Body of pancreas (tissue), 4 donors: ENCODE measurements at places on chromosomes 3 and 15.

GRCh38 chr3:157581371-157581770, 78.2 kb upstream of the VEPH1 start:
- no peak for DNase-seq

- DNase-seq = no peak
Observed at GRCh38 chr3:190699776-190700175, 162.7 kb downstream of the GMNC start.

GRCh38 chr3:70822669-70823068, 510.2 kb upstream of the MDFIC2 start:
- DNase-seq = no peak

DNA sequence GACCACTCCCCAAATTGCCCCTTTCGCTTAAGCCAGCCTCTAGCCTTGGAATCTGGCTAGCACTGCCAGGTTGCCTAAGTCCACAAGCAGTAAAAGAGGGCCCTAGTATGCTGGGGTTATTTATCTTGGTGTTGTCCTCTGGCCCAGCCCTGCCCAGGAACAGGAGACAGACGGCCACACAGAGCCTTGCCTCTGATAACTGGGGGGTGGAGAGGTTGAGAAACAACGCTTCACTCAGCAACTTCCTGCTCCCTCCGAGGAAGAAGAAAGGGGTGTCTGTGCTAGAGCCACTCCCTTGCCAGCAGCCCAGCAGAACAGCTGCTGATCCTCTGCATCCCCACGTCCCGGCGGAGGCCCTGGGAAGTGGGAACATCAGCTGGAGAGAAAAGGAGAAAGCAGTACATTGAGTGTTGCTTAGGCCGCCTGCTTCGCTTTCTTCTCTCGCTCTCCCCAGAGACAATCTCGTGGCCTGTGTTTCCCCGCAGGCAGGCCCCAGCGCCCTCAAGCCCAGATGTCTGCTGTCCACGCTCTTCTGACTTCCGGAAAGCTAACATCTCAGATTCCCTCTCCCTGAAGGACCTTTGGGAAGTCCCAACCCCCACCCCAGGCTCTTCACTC, 22.6 kb upstream of the C3orf70 start:
- peak; percentile 22 for DNase-seq

- no peak for DNase-seq
Observed at GRCh38 chr3:30948426-30948825, 54.0 kb upstream of the GADL1 start.

DNA sequence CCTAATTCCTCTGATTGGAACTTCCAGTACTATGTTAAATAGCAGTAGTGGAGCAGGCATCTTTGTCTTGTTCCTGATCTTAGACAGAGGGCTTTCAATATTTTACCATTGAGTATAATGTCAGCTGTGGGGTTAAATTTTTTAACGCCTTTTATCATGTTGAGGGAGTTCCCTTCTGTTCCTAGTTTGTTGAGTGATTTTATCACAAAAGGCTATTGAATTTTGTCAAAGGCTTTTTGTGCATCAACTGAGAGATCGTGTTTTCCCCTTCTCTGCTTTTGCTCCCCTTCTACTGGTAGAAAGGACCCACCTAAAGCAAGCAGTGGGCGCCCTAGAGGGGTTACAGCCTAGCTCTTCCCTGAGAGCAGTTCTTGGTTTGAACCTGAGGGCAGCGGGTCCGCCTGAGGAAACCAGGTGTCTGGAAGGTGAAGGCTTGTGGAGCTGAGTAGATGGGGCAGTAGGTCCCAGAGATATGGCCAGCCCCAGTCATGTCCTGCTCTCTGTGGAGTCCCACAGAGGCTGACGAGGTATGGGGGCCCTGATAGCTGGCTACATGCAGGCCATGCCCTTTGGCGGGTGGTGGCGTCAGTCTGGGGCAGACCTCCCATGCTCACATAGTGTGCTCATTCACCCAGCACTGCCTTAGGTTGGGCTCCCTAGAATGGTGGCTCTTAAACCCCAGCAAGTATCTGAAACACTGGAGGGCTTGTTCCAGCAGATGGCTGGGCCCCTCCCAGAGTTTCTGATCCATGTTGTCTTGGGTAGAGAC, 11.3 kb downstream of the HDAC11 start:
- DNase-seq = no peak

DNA sequence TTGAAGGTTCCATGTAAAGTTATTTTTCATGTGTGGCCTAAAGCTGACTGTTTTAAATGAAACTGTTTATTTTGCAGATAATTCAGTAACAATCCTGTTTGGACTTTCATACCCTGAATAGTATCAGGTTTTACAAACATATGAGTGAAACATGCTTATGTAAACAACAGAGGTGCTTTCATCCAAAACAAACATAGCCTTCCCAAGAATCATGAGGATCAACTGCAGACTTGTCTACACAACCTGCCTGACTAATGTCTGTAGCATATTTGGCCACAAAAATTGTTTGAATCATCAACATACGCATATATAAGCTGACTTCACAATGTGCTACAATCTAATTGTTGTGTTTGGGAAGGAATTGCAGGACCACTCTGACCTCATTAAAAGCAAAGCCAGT, 190.4 kb downstream of the DIPK2A start:
- no peak for DNase-seq

DNA sequence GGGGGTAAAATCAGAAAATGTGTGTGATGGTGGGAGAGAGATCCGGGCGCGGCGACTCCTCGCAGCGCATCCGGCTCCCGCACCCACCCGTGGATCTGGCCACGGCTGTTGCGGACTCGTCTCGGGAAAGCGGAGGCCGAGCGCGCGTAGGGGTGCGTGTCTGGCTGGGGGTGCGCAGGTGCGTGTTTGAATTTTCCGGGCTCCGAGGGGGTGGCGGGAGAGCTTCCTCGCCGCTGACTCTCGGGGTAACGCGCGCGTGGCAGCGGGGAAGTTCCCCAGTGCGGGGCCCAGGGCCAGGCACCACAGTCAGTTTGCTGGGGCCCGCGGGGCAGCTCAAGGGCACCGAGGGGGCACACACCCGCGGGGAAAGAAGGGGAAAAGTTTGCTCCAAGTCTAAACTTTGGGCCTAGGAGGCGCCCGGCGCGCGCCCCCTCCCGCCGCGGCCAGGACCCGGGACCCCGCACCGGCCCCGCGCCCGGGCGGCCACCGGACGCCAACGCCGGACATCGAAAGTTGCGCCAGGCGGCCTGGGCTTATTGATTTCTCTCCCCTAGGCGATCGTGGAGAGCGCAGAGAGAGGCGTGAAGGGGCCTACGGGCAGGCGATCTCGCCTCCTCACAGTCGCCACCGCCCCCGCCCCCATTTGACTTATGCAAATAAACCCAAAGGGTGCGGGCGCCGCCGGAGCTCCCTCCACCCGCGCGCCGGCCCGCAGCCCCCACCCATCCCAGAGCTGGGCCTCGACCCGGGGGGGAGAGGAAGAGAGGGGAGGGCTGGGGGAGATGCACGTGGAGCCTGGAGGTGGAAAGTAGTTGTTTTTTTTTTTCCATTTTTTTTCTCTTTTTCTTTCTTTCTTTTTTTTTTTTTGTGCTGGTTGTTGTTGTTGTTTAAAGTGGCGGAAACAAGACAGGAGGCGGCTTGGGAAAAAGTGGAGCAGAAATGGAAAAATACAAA, 639 bp downstream of the FOXP1 start:
- DNase-seq = peak; percentile 85

GRCh38 chr3:14304101-14305045, 98.0 kb upstream of the SLC6A6 start:
- no peak for DNase-seq

- DNase-seq = no peak
Observed at GRCh38 chr3:100270215-100270583, 9.4 kb downstream of the TBC1D23 start.

DNA sequence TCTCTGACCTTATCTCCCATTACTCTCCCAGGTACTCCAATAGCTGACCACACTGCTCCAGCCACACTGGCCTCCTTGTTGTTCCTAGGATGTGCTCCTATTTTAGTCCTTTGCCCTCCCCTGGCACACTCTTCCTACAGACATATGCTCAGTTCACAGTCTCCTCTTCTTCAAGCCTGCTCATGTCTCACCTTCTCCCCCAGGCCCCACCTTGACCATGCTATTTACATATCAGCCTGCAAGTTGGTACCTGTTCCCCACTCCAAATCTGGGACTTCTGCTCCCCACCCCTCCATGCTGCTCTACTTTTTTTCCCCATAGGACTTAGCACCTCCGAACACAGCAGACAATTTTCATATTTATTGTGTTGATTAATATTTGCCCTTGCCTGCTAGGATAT, 84.9 kb upstream of the BCL6 start:
- no peak for DNase-seq

GRCh38 chr3:46578973-46579755, 13.1 kb upstream of the LRRC2 start:
- no peak for DNase-seq

DNA sequence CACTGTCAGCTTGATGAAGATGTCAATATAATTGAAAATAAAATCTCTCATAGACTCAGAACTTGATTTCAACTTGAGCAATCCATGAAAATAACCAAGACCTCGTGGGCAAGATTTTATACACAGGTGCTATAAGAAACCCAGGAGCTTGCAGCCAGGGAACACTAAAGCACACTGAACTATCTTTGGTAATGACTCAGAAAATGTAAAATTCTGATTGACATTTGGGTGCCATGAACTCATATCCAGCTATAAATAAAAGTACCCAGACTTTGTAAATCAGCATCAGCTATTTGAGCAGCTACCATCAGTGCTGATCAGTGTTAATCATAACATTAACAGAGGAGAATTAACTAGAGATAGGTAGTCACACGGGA, 61.5 kb downstream of the PLCH1 start:
- DNase-seq = no peak

DNA sequence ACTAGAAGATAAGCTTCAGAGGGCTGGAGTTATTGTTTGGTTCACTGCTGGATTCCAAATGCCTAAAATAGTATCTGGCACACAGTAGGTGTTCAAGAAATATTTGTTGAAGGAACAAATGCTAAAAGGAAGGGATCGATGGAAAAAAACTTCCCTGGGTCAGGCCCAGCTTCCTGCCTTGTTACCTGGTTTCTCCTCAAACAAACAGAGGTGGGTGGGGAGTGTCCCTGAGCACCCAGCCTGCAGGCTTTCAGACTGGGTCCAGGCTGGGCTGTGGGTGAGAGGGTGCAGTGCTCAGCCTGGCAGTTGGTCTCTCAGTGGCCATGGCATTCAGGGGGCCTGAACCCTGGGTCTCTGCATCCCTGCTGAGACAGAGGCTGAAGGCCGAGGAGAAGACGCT, 14.4 kb upstream of the STRA6 start:
- DNase-seq = no peak

DNA sequence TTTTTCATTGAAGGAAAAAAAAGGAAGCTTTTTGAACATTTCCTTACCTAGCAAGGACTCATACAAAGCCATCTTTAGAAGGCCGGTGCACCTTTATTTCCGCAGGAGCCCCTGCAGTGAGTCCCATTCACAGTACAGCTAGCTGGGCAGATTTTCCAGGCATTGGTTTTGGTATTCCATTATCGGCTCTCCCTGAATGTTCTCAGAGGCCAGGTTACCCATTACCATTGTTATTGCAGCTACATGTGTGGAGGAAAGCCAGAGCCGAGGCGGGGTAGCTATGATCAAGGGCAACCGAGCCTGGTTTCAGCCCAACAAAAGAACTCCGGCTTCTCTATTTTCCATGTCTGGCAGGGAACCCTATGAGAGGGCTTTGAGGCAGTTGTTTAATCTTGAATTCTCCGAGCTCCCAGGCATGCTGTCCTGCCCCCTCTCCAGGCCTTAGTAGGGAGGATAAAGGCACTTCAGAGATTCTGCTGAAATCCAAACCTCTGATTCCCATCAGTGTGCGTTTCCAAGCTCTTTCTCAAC, 100.3 kb downstream of the LRRK1 start:
- DNase-seq = no peak

- DNase-seq = no peak
Observed at GRCh38 chr3:138594935-138595610, 1.0 kb upstream of the CEP70 start.

- no peak for DNase-seq
Observed at GRCh38 chr15:99651023-99651807, 82.0 kb downstream of the LYSMD4 start.

DNA sequence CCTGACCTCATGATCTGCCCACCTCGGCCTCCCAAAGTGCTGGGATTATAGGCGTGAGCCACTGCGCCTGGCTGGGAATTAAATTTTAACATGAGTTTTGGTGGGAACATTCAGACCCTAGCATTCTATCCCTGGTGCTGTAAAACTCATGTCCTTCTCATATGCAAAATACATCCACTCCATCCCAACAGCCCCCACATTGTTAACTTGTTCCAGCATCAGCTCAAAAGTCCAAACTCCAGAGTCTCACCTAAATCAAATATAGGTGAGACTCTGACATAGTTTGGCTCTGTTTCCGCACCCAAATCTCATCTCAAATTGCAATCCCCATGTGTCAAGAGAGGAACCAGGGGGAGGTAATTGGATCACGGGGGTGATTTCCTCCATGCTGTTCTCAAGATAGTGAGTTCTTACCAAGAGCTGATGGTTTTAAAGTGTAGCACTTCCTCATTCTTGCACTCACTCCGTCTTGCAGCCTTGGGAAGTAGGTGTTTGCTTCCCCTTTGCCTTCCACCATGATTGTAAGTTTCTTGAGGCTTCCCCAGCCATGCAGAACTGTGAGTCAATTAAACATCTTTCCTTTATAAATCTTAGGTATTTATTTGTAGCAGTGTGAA, 96.2 kb upstream of the PLCL2 start:
- DNase-seq = no peak

DNA sequence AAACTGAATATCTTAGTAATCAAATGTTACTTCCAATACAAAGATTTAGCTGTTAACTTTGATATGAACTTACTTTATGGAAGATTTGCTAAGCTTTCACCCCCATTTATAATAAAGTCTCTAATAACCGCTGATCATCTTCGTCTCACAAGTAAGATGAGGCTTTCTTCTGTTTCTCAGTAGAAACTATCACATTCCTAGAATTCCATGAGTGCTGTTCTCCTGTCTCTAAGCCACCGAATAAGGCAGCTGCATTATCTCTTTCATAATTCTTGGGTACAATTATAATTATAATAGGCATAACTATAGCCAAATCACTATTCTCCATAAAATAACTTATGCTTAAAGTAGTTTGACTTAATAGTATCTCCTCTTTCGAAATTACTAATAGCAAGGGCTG, 18.3 kb upstream of the SETMAR start:
- no peak for DNase-seq

- DNase-seq = no peak
Observed at GRCh38 chr3:191262650-191263049, 63.6 kb downstream of the OSTN start.

GRCh38 chr3:100045696-100046095, 68.6 kb downstream of the FILIP1L start:
- peak; percentile 43 for DNase-seq

- no peak for DNase-seq
Observed at GRCh38 chr3:129107793-129108192, 13.8 kb downstream of the RAB43 start.

- peak; percentile 35 for DNase-seq
Observed at GRCh38 chr3:184525337-184526087, 36.1 kb upstream of the EPHB3 start.

GRCh38 chr3:45816544-45816943, 20.2 kb upstream of the SLC6A20 start:
- DNase-seq = no peak

DNA sequence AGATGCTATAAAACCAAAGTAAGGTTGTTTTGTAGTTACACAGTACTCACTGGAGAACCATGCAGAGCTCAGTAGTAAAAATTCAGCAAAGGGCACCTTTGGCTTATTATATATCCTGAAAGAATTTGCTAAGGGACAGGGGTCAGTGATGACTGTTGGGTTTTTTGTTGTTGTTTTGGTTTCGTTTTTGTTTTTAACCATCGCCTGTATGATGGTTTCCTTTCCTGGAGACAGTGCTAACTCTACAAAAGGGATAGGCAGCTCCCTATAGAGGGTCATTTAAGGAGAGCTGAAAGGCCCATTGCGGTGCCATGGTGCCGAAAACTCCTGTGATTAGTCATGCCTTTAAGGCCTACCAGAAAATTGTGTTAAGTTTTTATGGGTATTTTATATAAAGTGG, 118.2 kb upstream of the GOLIM4 start:
- no peak for DNase-seq
